Activated CD8-positive, alpha-beta memory T cell treated with anti-CD3 and anti-CD28 coated beads for 4 hours (primary cell): ENCODE measurements at places on chromosomes 2 and 18.
A peak's percentile ranks its signal among the peaks of the same experiment; 100 is the strongest.

GRCh38 chr2:27282892-27283291 lies 663 bp downstream of the TRIM54 start:
- no peak for DNase-seq

GRCh38 chr2:216842636-216843035 lies 17.2 kb downstream of the TNP1 start:
- DNase-seq = no peak

DNA sequence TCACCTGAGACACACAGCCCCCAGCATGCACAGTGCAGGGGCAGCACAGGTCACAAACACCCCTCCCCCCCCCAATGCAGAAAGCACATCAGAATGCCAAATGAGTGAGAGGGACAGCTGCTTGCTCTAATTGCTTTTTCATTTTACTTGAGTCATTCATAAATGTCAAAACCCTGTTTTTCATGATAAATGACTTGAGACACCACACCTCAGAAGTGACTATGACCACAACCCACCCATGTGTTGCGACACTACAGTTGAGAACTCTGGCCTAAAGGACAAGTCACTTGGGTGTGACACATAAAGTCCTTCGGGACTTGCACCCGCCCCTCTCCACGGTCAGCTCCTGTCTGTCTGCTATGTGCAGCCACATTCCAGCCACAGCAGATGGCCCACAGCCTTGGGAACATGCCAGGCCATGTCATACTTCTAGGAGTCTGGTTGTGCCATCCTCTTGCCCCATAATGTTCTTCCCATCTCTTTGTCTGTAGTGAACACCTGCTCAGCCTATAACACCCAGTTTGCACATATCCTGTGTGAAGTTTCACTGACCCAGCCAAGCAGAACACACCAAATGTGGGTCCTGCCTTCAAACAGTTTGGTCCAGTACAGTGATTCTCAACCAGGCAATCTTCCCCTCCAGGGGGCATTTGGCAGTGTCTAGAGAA lies 30.2 kb upstream of the RIOK3 start:
- no peak for DNase-seq

DNA sequence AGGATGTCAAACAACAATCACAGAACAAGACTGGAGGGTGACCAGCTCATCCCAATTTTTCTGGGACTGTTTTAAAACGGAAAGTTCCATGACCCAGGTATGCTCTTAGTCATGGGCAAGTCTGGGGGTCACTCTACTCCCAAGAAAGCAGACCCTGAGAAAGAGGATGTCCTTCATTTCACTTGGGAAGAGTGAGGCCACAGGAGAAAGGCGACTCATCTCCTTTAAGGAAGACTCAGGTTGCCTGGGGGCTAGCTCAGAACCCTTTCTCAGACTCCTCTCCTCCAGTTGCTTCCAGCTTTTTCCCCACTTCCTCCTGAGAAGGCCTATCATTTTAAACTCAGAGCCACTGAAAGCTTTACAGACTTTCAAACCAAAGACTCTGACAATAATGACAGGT lies 9.3 kb downstream of the RNF152 start:
- DNase-seq = no peak

DNA sequence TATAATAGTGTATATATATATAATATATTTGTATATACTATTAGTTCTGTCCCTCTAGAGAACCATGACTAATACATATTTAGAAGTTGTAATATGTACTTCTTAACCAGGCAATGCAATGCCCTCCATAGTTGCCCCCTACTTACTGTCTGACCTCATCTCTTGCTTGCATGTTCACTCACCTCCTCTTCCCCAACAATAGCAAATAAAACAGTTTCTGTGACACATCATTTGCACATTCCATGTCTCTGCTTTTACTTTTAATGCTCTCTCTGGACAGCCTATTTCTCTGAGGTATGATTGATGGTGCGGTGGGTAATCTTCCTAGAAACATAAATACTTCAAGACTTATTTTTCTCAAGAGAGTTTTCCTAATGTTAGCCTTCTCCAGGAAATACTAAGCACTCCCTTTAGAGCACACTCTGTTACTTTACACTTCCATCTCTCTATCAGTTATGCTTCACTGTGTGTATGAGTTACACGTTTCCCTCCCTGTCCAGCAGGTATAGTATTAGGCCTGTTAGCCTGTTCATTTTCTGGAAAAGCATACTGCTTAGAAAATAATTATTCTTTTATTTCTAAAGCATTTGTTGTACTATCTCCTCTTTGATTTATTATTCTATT lies 295.6 kb upstream of the LRATD1 start:
- no peak for DNase-seq

DNA sequence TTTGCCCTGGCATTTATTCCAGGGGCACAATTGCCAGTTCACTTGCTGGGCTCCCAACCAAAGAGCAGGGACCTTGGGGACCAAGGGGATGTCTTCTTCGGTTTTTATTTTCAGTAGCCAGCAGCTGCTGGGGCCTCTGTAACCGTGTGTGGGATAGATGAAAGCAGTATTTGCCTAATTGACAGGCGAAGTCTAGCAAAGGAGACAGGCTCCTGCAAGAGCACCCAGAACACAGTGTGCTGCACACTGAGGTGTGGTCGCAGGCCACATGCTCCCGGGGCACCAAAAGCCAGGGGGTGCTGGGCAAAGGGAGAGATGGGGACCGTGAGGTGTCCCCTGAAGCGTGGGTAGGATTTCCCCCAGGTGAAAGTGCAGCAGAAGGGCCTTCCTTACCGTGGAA lies 5.3 kb downstream of the SAG start:
- no peak for DNase-seq

DNA sequence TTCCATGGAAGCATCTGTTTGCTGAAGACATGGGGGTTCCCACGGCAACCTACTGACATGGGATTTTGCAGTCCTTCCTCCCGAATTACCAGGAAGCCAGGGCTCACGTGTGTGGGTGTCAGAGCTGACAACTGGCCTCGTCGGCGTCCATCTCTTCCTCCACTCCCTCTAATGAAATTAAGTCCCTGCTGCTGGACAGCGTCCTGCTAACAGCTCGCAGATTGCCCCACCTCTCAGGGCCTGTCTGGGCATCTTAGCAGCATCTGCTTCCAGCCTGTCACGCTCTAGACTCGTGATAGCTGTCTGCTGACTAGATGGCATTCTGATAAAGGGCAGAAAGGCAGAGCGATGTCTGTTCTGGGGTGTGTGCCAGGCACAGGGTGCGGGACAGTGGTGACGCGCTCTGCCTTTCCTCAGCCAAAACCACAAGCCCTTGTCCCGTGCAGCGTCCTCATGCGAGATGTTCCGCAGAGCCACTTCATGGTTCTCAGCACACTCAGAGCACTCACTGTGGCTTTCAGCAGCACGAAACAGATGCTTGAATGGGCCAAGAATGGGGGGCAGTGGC lies 161.1 kb downstream of the ARL4C start:
- DNase-seq = peak; percentile 15

- DNase-seq = no peak
Observed at GRCh38 chr2:29165362-29166241, 50.4 kb downstream of the CLIP4 start.

- DNase-seq = no peak
Observed at GRCh38 chr2:127486247-127487058, 39.8 kb downstream of the IWS1 start.

DNA sequence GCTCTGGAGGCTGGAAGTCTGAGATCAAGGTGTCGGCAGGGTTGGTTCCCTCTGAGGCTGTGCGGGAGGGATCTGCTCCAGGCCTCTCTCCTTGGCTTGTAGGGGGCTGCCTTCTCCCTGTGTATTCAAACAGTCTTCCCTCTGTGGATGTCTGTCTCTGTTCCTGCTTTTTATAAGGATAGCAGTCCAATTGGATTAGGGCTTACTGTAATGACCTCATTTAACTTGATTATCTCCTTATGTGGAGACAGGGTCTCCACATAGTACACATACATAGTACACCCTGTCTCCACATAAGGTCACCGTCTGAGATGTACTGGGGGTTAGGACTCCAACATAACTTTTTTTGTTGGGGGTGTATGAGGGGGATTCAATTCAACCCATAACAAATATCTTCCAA lies 30.5 kb downstream of the TCF7L1 start:
- DNase-seq = no peak

DNA sequence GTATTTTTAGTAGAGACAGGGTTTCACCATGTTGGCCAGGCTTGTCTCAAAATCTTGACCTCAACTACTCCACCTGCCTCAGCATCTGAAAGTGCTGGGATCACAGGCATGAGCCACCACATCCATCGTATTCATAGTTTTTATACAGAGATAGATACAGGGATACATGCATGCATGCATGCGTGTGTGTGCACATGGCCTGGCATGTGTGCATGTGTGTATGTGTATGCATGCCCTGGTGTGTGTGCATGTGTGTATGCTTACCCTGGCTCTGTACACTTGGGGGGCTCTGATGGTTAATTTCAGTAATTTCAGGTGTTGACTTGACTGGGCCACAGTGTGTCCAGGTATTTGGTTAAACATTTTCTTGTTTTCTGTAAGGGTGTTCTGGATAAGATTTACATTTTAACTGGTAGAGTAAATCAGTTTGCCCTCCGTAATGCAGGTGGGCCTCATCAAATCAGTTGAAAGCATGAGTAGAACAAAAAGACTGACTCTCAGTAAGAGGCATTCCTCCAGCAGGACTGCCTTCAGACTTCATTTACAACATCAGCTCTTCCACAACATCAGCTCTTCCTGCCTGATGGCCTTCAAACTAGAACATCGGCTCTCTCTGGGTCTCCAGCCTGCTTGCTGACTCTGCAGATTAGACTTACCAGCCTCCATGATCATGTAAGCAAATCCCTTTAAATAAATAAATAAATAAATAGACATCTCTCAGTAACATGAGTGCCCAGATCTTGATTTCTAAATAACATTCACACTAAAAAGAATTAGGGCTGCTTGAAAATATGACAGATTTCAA lies 30.8 kb downstream of the SESTD1 start:
- DNase-seq = no peak

GRCh38 chr2:127049927-127050802 lies 56.8 kb downstream of the BIN1 start:
- no peak for DNase-seq

DNA sequence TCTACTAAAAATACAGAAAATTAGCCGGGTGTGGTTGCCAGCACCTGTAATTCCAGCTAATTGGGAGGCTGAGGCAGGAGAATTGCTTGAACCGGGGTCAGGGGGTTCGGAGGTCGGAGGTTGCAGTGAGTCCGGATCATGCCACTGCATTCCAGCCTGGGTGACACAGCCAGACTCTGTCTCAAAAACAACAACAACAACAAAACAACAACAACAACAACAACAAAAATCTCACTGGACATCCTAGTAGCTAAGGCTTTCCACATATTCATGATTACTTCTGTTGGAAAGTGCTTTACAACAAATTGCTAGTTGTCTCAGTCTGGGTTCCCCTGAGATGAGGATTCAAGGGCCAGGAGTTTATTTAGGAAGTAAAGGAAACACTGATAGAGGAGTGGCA lies 4.3 kb upstream of the MROH2A start:
- no peak for DNase-seq

DNA sequence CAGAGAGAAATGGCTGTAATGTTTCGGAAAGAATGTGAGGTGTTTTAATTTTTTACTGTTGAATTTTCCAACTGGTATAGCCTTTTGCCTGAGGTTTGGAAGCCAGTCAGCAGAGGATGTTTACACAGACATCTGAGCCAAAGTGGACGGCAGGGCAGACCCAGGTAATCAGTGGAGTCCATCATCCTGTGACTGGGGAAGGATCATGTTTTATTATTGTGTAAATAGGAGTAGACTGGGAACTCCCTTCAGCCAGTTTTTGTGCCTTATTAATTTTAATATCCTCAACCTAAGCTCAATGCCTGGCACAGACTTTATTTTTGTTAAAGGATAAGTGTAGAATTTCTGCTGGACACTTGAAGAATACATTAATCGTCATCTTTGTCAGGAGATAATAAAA lies 142.0 kb upstream of the GAREM1 start:
- DNase-seq = no peak
